ENCODE measurements at places on chromosomes 5 and 9. TPM values are rescaled to one million over a fixed set of nuclear protein-coding genes. Genes with fewer than 3 reads are reported as not detected.

CA9 gene
- 0.89 TPM for total RNA-seq

CCDC192 gene
- total RNA-seq = not detected

LCN9 gene
- total RNA-seq = not detected

C9orf57 gene
- total RNA-seq = not detected

INSL6 gene
- total RNA-seq = not detected

CDC20B gene
- total RNA-seq = 0.18 TPM

BRD8 gene
- total RNA-seq = 48.4 TPM

EPB41L4B gene
- 1.5 TPM for total RNA-seq

PBX3 gene
- total RNA-seq = 21.4 TPM

PRDM9 gene
- total RNA-seq = not detected

CTNNAL1 gene
- 19.8 TPM for total RNA-seq

TAF1L gene
- not detected for total RNA-seq

- no peak overlapping the region for H3K27ac ChIP-seq
- peaks cover 1% of the 10 kb centered on the region for H3K4me1 ChIP-seq
- DNase-seq = no peak
- peaks cover 2% of the 10 kb centered on the region for H3K27me3 ChIP-seq
- H3K4me3 ChIP-seq = no peak overlapping the region
Observed at GRCh38 chr9:14209399-14210345, 104.3 kb downstream of the NFIB start.

DNA sequence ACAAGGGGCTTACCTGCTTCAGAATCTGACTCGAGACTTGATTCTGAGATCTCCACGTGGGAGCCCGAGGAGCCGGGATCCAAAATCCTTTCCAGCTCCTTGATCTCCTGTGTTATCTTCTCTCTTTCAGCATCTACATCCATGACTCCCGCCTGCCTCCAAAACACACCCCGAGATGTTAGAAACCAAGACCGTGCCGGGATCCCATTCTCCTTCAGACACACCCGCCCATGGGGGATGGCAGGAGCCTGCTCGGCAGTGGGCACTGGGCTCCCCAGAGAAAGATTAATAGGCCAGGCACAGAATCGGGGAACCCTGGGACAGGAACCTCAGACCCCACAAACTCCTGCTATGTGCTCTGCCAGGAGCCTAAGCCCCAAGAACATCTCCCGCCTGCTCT is 1.7 kb downstream of the SNAPC4 start:
- no peaks in the 10 kb centered on the region for H3K27me3 ChIP-seq
- H3K27ac ChIP-seq = no peak overlapping the region
- H3K4me3 ChIP-seq = peak overlapping the region; percentile 84
- no peak for DNase-seq
- peaks cover 15% of the 10 kb centered on the region for H3K4me1 ChIP-seq

DNA sequence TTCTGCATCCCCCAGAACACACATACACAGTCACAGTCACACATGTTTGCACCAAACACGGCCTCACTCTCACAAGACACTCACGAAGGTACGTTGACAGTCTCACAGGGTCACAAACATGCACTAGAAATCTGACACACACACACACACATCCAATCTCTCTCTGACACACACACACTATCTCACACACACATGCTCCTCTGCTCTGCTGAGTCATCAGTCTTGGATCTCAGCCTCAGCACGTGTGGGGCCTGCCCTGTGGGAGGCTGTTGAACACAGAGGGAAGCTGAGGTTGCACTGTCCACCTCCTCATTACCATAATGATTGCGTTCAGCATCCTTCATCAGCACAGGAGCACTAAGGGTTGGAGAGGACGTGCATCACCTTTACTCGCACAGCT is 188.8 kb downstream of the MTRR start:
- H3K27me3 ChIP-seq = no peaks in the 10 kb centered on the region
- H3K36me3 ChIP-seq = no peaks in the 10 kb centered on the region
- no peak overlapping the region for H3K4me3 ChIP-seq

GRCh38 chr5:180825768-180826525 is 23.3 kb upstream of the MGAT1 start:
- H3K4me3 ChIP-seq = no peak overlapping the region
- H3K27ac ChIP-seq = peak overlapping the region; percentile 47
- no peaks in the 10 kb centered on the region for H3K27me3 ChIP-seq
- peaks cover 41% of the 10 kb centered on the region for H3K4me1 ChIP-seq
- H3K36me3 ChIP-seq = peaks cover 32% of the 10 kb centered on the region

- no peak overlapping the region for H3K27ac ChIP-seq
- no peak for DNase-seq
- H3K27me3 ChIP-seq = no peaks in the 10 kb centered on the region
- no peak overlapping the region for H3K4me3 ChIP-seq
Observed at GRCh38 chr9:34651321-34651720, 664 bp upstream of the IL11RA start.

- H3K4me1 ChIP-seq = no peaks in the 10 kb centered on the region
- H3K27ac ChIP-seq = no peak overlapping the region
- DNase-seq = no peak
- H3K4me3 ChIP-seq = no peak overlapping the region
Observed at GRCh38 chr5:27093279-27093678, 54.9 kb upstream of the CDH9 start.

- H3K4me1 ChIP-seq = no peaks in the 10 kb centered on the region
- no peaks in the 10 kb centered on the region for H3K27me3 ChIP-seq
- no peak for DNase-seq
- no peak overlapping the region for H3K4me3 ChIP-seq
- H3K27ac ChIP-seq = no peak overlapping the region
- H3K36me3 ChIP-seq = no peaks in the 10 kb centered on the region
Observed at GRCh38 chr5:108836492-108836891, 88.8 kb downstream of the FER start.
